Dermis blood vessel endothelial cell (primary cell): ENCODE measurements at places on chromosomes 6 and 20.

DNA sequence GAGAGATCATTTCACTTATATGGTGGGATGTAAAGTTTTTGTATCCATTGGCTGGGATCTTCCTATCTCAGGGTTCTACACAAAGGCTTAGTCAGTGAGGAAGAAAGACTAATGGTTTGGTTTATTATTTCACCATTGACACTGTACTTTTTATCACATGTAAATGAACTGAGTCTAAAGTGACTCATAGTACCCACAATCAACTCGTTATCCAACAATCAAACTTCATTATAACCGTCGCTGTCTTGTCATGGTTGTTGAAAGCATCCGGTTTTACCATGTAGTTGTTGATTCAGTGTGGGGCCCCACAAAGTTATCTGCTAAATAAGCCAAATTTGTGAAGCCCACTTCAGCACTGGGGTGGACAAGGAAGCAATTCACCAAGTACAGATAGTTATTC, 55.8 kb upstream of the MTRF1L start:
- DNase-seq = peak; percentile 17

DNA sequence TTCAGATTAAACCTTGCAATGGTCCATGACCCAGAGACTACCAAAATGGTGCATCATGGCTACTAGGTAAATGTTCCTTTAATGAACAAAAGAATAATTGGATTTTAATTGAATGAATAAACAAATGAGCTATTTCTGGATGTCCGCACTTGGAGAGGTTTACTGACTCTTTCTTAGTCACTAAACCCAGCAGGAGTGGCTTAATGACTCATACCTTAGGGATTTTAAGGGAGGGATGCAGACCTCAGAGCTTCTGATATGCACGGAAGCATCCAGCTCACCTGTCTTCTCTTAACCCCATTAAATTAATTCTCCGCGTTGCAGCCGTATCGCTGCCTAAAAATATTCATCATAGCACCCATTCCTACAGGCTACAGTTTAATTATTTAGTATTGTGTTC, 970.0 kb upstream of the SLC35B3 start:
- DNase-seq = peak; percentile 61

DNA sequence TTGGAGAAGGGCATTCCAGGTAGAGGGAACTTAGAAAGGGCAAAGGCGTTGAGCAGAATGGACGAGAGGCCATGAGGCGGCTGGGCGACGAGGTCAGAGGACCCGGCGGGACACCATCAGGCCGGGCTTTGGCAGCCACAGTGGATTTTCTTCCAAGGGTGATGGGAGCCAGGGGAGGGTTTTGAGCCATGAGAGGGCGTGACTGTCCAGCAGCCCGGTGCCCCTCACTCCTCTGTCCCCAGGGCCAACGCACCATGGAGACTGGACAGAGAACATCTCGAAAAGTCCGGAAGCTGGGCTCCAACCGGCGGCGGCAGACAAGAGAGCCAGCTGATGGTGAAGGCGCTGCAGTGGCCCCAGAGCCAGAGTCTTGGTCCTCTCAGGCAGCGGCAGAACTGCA, 6.4 kb downstream of the RAB44 start:
- DNase-seq = no peak

GRCh38 chr6:51535327-51535726, 552.1 kb downstream of the PKHD1 start:
- no peak for DNase-seq

- DNase-seq = no peak
Observed at GRCh38 chr20:62916703-62917476, 9.4 kb downstream of the DIDO1 start.

- DNase-seq = no peak
Observed at GRCh38 chr6:114267897-114268296, 74.9 kb downstream of the HS3ST5 start.

DNA sequence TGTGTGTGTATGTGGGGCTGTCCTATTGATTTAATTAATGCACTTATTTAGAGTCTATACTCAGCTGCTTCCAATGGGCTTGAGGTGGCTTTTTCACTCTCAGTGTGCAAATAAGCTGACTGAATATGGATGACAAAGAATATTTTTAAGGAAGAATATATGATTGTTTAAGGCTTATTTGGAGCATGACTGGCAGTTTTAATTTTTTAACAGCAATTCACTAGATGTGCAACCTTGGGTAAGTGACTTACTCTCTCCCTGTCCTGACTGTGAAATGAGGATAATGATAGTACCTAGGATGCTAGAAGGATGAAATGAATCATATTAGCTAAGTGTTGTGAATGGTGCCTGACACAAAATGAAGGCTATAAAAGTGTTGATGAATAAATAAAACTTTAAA, 67.9 kb downstream of the CLIC5 start:
- no peak for DNase-seq

- peak; percentile 36 for DNase-seq
Observed at GRCh38 chr6:156427345-156427744, 349.8 kb upstream of the ARID1B start.

- DNase-seq = no peak
Observed at GRCh38 chr20:35709259-35709658, 10.1 kb downstream of the ROMO1 start.

- DNase-seq = peak; percentile 79
Observed at GRCh38 chr20:46174469-46175126, 56.5 kb downstream of the CD40 start.

GRCh38 chr6:137491478-137491877, 2.7 kb downstream of the OLIG3 start:
- no peak for DNase-seq

DNA sequence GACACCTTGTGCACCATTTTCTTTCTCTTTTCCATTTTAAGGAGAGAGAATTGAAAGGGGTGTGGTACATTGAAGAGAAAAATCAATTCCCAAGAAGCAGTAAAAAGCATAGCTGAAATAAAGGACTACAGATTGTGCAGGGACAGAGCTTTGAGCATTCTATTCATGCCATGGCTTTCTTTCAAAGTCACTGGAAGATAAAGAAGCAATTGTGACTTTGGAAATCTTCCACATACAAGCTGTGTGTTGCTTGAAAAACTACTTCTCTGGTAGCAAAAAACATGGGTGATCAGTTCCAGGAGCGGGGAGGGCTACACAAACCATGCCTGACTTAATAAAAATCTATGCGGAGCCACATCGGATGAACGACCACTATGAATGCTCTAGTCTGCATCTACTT, 230.2 kb upstream of the THEMIS start:
- DNase-seq = no peak

DNA sequence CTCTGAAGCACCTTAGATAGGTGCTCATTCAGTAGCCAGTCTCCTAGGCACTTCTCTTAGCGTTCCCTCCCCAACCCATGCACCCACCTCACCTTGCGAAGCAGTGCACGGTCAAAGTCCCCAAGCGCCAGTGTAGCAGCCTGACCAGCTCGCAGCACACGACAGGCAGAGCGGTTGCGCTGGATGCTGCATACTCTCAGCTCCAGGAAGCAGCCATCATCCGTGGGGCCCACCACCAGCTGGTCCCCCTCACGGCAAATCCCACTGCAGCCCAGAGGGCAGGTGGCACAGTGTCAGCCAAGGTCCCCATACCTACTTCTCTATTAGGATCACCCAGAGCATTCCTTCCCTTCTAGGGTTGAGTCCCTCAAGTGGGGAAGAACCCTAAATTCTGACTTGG, 6.5 kb downstream of the GTPBP2 start:
- no peak for DNase-seq

DNA sequence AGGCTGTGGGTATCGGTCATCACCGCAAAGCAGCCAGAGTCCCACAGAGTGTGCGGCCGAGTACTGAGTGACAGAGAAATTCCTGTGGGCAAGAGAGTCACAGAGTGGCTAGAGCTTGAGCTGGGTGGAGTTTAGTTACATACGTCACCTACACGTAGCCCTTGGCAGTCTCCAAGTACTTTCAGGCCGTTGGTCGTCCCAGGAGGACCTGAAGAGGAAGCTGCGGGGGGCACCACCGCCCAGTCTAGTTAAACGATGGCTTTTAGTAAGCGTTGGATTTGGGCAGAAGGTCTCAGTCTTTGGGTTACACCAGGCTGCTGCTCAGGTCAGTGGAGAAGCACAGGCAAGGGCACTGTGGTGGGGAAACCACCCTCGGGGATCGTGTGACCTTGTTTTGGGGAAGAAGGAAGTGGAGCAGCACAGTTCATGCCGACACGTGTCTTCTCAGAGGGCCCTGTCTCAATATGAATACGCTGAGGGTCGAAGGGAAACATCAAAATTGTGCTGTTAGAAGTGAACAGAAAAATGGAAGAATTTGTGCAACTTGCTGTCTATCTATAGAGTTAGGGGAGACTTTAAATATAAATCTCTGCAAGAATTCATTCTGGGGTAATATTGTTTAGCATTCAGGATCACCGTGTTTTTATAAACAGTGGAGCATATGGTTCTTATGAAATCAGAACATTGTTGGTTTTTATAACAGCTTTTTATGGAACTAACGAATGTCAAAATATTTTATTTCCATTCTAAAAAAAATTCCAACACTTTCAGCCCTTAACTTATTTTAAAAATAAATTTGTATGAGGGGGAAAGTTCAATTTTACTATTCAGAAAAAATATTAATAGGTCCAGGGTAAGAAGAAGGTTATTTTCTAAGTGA, 28.6 kb downstream of the KIF25 start:
- DNase-seq = no peak

- DNase-seq = no peak
Observed at GRCh38 chr6:3403238-3404173, 53.3 kb downstream of the SLC22A23 start.

DNA sequence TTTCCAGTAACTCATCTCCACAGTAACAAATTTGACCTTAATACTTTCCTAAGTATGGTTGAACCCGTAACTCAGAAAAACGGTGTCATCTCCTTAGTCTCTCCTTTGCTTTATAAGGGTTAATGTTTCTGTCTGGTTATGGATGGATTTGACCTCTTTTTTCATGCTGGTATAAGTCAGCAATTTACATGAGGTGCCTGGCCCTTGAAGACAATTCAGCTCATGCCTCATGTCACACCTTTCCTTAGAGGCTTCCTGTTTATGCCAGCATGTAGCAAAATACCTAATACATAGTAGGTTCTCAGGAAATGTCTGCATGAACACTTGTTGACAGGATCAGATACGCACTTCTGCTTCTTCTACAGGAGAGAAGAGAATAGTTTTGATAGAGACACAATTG, 37.7 kb upstream of the C20orf144 start:
- peak; percentile 17 for DNase-seq

DNA sequence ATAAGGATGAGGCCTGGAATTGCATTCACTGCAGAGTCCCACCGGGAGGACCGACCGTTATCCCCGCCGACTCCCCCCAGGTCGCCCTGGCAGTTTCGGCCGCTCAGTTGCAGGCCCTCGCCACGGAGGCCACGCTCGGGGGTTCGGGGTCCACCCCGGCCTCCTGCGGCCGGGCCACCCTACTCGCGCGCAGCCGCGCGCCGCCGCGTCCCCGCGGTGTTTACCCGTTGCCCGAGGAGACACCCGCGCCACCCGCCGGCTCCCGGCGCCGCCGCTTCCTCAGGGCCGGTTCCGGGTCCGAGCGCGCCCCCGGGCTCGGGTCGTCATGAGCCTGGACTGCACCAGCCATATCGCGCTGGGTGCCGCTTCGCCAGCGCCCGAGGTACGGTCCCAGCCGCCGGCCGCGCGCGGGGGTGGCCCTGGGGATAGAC, at the start of gene CCDC170:
Gene CCDC170, plus strand, starts transcription at position 214 of the 431 bp plus-strand sequence. Its CDS starts 112 bp downstream, at position 326.
- DNase-seq = peak; percentile 44

DNA sequence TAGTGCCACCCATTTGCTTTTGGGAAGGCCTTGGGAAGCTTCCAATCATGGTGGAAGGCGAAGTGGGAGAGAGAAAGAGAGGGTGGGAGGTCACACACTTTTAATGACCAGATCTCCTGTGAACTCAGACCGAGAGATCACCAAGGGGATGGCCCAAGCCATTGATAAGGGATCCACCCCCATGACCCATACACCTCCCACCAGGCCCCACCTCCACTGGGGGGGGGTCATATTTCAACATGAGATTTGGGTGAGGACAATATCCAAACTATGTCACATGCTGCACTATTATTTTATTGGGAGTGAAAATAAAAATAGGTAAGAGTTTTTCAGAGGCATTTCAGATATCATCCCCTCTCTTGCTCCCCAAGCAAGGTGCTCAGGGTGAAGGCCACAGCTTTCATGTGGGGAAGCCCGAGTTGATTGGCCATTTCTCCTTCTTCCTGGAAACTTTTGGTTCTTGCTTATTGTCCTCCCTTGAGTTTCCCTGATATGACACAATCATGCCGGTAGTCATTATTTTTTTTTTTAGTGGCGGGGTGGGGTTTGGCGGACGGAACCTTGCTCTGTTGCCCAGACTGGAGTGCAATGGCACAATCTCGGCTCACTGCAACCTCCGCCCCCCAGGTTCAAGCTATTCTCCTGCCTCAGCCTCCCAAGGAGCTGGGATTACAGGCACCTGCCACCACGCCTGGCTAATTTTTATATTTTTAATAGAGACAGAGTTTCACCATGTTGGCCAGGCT, 15.2 kb downstream of the GMPR start:
- no peak for DNase-seq

DNA sequence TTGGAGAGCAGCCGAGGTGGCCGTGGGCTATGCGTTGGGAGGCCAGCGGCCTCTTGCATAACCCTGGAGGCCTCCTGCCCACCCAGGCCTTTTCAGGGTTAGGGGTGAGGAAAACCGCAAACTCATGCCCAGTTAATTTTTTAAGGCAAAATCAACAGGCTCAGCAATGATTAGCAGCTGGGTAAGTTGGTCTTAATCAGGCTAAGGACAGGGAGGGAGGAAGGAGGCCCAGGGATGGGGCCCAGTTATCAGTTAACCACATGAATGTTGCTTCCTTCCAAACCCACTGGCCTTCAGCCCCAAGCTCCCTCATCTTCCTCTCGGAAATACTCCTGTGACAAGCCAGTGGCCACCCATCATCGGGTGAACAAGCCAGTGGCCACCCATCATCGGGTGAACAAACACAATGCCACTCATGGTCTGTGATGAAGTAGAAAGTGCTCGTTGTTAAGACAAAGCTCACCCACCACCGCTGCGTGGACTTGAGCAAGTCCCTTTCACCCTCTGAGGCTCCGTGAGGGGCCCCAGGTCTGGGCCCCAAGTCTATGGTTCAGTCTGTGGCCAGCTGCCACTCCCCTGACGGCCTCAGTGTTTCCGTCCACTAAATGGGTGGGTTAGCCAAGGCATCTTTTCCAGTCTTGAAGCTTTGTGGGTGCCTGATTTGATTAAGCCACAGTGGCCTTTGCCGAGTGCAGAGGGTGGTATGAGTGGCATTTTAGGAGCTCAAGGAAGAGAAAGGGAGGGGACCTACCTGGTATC, 39.4 kb downstream of the HNF4A start:
- no peak for DNase-seq

- no peak for DNase-seq
Observed at GRCh38 chr20:9395971-9396370, 118.4 kb upstream of the LAMP5 start.

DNA sequence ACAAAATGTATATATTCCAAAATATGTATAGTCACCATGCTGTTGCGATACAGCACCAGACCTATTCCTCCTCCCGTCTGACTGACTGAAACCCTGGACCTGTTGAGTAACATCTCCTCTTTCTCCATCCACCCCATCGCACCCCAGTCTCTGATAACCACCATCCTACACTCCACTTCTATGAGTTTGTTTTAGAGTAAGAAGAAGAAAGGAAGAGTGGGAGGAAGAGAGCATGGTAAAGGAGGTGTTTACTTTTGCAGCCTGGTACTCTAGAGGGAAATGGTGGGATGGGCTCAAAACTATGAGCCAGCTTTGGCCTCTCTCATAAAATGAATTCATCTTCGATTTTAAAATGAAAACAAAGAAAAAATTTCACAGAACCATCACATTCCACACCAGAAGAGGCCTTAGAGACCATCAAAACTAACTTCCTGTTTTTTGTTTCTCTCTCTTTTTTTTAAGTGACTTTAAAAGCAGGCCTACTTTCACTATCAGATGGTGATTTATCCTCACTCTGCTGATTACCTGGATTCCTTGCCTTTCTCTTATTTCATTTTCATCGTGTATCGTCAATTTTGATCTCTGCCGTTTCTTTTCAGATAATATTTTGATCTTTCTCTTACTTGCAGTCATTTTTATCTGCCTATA, 16.8 kb upstream of the FUCA2 start:
- no peak for DNase-seq
